GM12891 (cell line): ENCODE measurements at places on chromosomes 7 and 10.

DNA sequence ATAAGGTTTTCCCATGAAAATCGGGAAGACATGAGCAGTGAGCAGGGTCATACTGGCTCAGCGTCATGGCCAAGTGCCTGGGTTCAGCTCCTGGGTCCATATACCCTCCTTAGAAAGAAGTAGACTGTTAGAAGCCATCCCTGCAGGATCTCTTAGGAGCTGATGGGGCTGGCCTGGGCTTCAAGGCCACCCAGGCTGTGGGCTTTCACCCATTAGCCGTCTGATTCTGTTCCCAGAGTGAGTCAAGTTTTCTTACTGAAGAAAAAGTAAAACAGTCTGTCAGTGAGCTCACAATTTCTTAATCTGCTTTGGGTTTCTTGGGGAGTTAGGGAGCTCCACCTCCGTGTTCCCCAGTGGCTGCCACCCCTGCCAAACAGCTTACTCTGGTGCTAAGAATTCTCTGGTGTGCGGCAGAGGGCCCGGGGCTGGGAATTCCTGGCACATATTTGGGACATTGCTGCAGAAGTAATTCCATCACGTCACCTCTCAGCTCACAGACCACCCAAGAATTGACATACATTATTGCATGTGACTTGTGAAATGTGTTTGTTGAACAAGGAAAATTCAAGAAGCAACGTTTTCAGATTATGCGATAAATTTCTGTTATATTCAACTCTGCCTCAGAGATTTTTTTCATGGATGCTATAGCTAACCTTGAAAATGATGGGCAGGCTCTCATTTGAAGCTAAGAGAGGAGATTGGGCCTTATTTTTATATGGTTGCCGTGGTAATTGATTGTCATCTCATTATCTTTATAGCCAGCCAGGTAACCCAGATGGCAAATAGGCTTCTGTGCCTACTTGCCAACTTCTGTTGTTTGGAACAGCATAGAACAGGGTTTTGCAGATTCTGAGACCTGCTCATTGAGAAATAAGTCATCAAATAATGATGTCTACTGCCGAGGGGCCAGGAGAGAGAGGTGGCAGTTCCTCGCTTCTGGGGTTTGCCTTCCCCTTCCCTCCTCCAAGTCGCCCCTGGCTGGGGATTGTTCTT lies 166.4 kb downstream of the CHN2 start:
- DNase-seq: no peak

DNA sequence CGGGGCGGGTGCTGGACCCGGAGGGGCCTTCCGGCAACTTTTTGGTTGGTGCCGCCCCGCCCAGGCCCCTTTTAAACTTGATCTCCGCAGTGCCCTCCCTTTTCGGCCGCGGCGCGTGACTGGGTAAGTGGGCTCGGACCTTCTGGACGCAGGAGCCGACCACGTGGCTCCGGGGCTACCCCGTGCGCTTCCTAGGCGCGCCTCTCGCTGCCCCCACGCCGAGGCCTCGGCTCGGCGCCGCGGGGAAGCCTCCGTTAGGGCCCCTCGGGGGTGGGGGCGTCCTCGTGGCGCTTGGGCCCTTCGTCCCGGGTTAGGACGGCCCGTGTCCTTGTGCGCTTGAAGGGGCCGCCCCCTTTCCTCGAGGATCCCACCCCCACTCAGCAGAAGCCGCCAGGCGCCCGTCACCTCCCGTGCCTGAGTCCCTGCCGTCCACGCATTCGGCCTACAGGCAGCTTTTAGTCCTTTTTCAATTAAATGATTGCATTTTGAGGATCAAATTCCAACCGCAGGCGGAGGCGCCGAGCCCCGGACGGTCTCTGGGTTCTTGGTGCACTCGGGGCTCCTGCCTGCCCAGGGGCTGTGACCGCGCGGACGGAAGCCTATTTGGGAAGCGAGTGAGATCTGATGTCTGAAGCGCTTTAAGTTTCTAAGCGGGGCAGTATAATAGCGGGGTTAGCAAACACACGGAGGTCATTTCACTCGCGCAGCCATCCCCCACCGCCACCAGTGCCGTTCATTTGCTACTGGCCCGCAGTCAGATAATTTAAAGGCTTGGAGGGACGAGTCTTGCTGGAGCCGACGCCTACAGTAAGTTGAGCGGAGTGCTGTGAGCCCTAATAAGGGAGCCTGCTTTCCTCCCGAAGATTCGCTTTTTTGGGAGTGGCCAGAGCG lies 31.8 kb upstream of the TOMM7 start:
- DNase-seq: peak; percentile 86

GRCh38 chr7:2032876-2033407 lies 199.8 kb downstream of the MAD1L1 start:
- no peak for DNase-seq

DNA sequence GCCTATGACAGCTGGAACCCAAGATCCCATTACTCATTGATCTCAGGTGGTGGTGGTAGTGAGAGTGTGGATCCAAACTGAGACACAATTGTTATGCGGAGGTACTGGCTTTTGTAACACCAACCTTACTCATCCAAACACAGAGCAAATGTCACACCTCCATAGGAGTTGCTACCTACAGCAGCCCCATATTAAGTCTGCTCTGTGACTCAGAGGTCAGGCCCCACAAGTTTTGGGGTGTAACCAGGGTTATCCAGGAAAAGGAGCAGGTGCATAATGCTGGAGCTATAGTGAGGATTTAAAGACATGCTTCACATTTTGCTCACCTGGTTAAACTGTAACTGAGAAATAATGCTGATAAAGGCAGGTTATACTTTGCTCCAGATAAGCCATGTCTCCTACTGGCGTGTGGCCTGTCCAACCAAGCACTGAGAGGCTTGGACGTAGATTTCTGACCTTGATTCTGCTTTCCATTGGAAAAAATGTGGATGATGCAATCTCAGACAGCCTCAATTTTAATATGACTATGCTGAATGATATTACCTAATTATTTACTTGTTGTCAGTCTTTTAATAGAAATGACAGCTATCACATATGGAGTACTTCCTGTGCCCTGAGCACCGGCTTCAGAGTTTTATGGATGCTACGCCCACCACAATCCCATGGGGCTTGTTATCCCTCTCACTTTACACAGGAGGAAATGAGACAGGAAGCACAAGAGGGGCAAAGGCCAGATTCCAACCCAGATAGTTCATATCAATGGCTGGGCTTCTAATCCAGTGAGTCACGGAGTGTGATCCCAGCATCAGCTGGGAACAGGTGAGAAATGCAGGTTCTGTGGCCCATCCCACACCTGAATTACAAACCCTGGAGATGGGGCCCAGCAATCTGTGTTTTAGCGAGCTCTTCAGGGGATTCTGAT lies 181.3 kb downstream of the CHN2 start:
- DNase-seq: no peak

DNA sequence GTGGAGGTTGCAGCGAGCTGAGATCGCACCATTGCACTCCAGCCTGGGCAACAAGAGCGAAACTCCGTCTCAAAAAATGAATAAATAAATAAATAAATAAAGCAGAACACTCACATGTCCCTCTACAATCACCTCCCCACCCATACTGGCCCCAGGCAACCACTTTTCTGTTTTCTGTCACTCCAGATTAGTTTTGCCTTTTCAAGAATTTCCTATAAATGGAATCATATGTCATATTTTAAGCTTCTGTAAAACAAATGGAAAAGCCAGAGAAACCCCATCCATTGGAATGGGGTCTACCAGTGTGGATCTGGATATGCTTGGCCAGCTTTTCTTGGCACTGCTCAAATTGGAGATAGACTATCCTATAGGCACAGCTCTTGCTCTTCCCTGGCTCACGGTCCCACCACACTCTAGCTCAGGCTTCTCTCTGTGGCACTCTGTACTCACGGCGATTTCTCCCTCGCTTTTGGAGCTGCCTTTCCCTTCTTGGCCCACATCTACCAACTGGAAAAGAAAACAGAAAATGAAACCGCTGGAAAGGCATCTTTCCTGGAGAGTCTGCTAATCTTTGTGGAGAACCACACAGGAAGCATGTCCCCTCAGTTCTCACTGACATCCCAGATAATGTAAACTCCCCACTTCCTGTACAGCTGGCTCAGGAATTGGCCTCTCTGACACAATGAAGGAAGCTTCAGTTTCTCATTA lies 210.1 kb downstream of the JCAD start:
- DNase-seq: no peak

GRCh38 chr7:34025600-34025999 lies 120.3 kb downstream of the BMPER start:
- DNase-seq: no peak

DNA sequence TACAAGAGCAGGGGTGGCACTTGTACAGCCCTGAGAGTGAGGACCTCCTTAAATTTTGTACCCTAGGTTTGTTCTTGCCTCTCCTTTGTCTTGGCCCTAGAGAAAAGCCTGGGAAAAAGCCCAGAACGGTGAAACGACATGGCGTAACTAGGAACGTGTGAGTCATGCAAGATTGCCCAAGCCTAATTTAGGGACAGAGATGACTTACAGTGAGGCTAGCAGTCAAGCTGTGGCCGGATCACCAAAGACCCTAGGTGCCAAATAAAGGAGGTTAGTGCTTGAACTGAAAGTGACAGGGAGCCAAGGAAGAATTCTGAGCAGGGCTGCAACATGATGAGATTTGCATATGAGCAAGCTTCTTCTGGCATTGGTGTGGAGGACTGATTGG lies 25.1 kb downstream of the TBXAS1 start:
- DNase-seq: no peak

DNA sequence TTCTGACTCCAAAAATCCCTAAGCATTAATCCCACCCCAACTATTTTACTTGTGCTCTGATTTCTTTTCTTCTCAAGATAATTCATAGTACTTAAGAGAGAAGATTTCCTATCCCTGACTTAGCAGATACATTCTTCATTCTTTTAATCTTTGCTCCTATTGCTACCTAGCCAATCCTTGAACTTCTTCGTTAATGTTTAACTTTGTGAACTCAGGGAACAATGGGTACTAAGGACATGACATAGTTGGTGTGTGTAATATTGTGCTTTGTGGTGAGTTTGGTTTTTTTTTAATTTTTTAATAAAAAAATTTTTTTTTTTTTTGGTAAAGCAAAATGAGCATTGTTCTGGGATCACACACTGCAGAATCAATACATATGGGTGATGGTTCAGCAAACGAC lies 166.2 kb downstream of the CHCHD3 start:
- DNase-seq: no peak

- DNase-seq: no peak
Observed at GRCh38 chr7:143300959-143301935, 13.1 kb downstream of the CASP2 start.

GRCh38 chr7:94041529-94041928 lies 37.4 kb upstream of the BET1 start:
- DNase-seq: no peak

DNA sequence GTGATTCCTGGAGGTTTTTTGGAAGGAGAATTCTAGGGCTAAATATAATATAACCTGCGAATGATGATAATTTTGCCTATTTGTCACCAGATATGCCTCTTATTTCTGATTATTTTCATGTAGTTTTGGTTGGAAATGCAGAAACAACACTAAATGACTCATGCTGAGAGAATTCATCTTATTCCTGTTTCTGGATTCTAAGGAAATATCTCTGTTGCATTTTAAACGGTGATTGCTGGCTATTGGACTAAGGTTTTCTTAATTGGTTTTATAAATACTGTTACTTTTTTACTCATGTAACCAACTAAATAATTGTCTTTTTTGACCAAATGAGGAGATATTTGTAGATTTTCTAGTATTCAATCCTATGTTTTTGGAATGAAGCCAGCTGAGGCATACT lies 204.9 kb upstream of the NPSR1 start:
- no peak for DNase-seq

GRCh38 chr10:9416331-9416730 lies 1361.8 kb downstream of the GATA3 start:
- DNase-seq: no peak

DNA sequence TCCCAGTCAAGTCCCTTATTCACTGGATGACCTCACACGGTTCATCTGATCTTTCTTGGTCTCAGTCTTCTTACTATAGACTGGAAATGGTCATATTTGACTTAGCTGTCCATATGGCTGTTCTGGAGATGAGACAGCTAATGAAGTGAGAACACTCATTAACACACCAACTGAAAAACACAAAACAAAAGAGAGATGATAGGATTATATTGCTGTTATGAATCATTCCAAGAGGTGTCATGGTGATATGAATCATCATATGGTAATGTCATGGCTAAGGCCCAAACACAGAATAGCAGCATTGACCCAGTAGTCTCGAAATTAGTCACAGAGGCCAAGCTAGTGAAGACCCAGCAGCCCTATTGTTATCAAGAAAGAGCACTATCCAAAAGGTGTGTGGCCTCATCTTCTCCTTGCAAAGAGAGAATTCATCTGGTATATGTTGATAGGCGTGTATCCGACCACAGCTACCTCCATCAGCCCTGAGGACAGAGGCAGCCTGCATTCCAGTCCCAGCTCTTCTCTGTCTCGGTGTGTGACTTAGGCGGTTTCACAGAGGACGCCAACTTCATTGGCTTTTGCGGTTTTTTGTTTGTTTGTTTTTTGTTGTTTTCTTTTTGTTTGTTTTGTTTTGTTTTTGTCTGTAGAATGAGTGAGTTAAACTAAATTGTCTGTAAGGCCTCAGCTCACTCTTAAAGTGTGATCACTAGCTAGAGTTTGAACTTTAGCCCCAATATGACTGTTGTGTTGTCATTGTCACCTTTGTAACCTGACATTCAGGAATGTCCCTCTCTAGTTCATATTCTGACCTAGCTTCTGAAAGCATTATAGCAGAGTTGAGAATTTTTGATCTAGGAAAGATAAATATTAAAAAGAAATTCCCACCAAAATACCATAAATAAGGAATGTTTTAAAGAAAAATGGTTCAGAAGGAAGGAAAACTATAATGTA lies 97.4 kb upstream of the PDCD4 start:
- DNase-seq: peak; percentile 46

GRCh38 chr10:120982507-120982906 lies 131.3 kb downstream of the WDR11 start:
- DNase-seq: no peak

- no peak for DNase-seq
Observed at GRCh38 chr7:81213394-81213793, 294.5 kb upstream of the SEMA3C start.

DNA sequence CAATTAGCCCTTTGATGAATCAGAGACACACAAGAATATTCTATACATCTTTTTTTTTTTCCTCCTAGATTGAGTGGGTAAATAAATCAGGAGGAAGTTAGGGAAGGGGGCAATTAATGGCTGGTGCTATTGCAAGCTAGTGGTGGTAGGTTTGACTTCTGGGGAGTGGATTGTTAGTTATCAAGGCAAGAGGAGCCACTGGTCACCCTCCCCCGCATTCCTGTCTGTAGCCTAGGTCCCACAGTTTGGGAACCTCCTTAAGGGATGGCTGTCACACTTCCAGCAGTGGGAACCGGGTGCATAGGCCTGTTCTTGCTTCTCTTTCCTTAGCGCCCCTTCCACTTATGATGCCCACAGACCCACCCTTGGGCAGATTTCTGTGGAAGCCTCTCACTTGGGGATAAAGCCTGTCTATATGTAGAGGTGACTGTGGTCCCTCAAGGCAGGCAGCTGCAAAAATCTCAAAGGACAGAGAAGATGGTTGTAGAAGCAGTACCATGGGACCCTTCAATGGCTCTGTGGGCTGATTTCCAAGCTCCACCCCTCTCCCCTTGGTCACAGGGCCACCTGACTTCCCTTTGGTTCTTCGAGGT lies 2.3 kb upstream of the ADCK2 start:
- DNase-seq: no peak

- DNase-seq: no peak
Observed at GRCh38 chr7:114956702-114957101, 34.8 kb downstream of the MDFIC start.
